ENCODE measurements at places on chromosomes 11 and 22.

GRCh38 chr11:6251990-6252473 lies 7.6 kb upstream of the CCKBR start:
- DNase-seq = no peak

DNA sequence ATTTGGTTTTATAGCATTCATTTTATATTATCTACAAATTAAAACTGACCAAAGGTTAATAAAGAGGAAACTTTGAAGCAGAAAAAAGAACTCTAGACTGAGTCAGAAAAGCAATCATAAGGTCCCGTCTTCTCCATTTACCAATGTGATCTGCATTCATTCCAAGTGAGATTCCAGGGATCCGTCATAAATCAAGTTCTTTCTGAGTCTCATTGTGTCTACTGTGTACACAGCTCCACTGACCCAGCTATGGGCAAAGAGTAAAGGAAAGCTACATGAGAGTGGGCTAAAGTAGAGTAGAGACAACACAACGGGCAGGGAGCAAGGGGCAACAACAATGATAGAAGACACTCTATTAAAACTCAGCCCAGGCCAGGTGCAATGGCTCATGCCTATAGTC lies 15.3 kb downstream of the FAM168A start:
- no peak for DNase-seq

- DNase-seq = no peak
Measured at GRCh38 chr11:73218830-73219215, 742 bp downstream of the P2RY2 start.

- no peak for DNase-seq
Measured at GRCh38 chr11:70510106-70510505, 111.8 kb downstream of the CTTN start.

DNA sequence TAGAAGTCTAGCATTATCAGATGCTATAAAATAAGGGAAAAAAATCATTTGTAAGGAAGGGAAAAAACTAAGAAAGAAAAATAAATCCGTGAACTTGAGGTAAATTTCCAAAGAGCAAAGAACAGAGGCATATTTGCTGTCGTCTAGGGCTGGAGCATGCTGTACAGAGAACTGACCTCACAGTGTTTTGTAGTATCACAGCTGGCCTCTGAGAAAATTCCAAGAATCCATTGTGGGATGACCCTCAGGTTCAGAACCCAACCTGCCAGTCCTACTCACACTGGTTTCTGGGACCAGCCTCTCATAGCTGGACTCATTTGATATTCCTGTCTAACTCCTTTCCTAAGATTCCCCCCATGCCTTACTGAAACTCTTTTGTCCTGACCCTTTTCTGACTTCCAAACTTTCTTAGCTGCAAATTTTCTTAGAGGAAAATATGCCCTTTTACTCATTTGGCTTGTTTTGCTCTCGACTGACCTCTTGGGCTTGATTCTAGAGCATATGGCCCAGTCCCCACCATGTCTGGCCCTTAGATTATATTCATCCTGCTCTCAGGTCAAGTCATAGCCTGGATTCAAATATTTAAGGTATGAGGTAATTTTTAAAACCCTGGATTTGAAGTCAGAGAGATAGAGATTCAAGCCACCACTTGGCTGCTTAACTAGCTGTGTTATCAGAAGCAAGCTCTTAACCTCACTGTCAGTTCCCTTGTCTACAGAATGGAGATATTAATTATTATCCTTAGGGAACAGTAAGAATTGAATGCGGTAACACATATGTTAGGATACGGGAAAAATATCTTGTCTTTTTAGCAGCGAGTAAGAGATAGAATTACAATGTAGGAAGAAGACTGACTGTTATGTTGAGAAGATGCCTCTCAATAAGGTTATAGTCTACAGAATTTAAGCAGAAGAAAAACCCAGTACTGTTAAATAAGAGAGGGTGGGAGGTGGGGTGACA lies 89.7 kb upstream of the KCNA4 start:
- DNase-seq = no peak

DNA sequence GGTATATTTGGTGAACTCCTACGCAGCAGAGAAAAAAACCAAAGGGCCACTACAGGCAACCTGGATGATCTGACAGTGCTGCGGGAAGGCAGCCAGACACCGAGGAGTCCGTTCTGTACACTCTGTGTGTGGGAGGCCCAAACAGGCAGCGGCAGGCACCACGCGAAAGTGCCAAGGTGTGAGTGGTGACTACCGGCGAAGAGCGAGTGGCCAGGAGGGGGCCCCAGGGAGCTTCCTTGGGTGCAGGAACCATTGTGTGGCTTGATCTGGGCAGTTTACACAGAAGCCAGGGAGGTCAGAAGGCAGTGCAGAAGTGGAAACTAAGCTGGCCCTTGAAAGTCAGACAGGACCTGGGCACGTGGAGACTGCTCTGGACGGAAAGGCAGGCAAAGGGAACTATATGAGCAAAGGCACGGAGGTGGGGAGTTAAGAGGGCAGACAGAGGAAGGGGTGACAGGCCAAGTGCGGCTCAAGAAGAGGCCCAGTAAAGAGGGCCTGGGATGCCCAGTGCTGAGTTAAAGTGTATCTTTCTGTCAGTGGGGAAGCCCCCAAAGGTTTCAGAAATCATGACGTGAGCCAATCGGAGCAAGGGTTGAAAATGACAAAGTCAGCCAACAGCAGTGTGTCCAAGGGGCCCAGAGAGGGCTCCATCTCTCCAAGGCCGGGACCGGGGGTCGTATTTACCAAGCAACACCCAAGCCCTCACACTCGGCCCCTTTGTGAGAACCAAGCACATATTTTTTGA lies 10.6 kb downstream of the TMEM184B start:
- no peak for DNase-seq

DNA sequence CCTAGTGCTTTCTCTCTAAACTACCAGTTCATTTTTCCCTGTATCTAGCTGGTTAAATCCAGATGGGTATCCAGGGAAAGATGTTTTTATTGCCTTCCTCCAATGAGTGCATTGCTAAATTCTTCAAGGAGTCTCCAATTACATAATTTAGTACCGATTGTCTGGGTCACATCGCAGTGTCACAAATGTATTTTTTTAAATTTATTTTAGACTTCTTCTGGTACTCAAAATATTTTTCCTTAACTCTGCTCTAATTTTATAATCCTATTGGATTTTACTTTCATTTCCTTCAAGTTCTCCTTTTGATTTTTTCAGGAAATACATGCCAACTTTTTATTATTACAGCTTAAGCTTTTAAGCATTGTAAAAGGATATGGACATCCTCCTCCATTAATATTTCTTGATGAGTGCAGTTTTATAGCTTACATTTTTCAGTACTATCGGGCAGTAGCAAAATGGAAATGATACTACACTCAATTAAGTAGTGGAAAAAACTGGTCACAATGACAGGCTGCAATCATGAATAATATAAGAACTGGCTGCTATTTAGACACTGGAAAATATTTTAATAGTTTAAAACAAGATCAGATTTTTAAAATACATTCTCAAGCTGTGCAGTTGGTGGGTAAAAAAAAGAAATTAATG lies 20.3 kb downstream of the BBOX1 start:
- no peak for DNase-seq

Measured in GM12891 (cell line).